ENCODE measurements at places on chromosomes 6 and 20. TPM values are rescaled to one million over a fixed set of nuclear protein-coding genes. Genes with fewer than 3 reads are reported as not detected.

SLC52A3 gene
- 1.4 TPM for total RNA-seq

POU5F1 gene
- total RNA-seq, result 0.76 TPM

BPI gene
- total RNA-seq, result 2.3 TPM

TCP11 gene
- total RNA-seq, result not detected

TREML4 gene
- total RNA-seq, result not detected

RSPO4 gene
- 0.94 TPM for total RNA-seq

PSMB1 gene
- 108 TPM for total RNA-seq

NR2E1 gene
- total RNA-seq, result not detected

TSPYL4 gene
- total RNA-seq, result 26.5 TPM

MCHR2 gene
- not detected for total RNA-seq

OPN5 gene
- total RNA-seq, result not detected

C6orf132 gene
- total RNA-seq, result 2.6 TPM

ZC2HC1B gene
- total RNA-seq, result not detected

TFAP2A gene
- total RNA-seq, result 1.6 TPM

DNA sequence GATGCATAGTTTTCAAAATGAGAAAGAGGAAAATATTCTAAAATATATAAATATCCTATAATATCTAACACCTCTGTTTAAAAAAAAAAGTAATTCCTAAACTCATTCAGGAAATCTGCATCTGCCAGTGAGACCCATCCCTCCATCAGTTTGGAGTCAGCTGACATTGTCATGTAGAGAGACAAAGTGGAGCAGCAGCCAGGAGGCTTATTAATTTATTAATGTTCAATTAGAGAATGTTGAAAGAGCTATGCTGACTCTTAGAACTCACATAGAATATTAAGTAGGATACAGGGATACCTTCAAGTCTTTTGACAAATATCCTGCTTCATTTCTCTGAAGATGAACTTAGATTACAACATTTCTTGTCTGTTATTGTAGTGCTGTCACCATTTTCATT lies 12.8 kb upstream of the PERP start:
- DNase-seq, result no peak

DNA sequence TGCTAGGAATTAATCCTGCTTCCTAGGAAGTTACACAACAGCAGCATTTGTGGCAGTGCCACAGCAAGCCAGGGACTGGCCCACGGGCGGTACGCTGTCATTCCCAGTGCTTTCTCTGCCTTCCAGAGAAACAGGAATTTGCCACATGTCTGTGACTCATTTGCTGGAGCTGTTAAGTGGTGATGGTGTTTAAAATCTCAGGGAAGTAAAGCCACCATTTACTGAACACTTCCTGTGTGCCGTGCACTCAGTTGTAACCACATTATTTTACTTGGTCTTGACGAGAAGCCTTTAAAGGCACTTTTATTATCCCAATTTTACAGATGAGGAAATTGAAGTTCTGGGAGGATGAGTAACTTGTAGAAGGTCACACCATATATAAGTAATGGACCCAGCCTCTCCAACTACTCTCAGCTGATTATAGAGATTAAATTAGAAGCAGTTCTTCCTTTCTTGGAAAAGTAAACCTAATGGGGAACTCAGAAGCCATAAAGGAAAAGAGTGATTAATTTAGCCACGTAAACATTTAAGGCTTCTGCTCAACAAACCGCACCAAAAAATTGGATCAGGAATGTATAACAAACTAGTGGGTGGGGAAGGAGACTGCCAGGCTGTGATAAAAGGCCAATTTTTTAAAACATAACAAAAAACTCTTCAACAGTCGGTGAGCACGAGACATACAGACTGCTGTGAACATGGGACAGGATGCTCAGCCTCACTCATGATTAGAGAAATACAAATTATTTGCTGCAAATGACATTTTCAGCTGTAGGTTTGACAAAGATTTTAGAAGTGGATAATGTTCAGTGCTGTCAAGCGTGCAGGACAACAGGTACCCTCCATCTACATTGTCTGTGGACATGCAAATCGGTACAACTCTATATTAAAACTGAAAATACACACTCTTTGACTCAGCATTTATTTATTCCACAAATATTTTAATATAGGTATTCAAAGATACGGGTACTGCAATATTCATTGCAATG lies 311.2 kb downstream of the NRN1 start:
- no peak for DNase-seq

- no peak for DNase-seq
These were observed 17.4 kb upstream of the PLCB4 start for GRCh38 chr20:9051508-9051907.

- no peak for DNase-seq
These were observed 8.7 kb upstream of the ZSCAN12 start for GRCh38 chr6:28408076-28408802.

- no peak for DNase-seq
These were observed 46.6 kb downstream of the SLC2A12 start for GRCh38 chr6:134005800-134006199.

DNA sequence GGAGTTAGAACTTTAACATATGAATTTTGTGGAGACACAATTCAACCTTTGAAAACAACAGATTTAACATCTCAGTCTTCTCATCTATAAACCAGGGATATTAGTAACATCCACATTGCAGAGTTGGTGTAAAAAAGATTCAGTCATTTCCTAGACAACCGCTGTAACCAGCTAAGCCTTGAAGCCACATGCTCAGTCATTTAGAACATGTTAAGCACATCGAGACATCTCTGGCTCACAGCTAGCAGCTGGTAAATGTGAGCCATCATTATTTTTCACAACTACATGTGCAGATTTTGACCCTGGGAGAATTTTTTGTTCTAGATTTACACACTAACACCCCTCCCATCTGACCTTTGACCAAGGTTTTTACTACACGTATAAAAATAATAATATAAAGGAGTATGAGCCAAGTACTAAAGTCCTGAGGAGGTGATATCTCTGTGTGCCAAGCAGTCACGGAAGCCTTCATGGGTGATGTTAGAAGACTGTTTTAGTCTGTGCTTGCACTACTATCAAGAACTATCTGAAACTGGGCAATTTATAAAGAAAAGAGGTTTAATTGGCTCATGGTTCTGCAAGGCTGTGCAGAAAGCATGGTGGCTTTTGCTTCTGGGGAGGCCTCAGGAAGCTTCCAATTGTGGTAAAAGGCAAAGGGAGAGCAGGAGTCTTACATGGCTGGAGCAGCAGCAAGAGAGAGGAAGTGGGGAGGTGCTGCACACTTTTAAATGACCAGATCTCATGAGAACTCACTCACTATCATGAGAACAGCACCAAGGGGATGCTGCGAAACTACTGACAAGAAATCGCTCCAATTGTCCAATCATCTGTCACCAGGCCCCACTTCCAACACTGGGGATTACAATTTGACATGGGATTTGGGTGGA lies 48.7 kb upstream of the IL20RA start:
- DNase-seq, result no peak

- DNase-seq, result no peak
These were observed 215.5 kb downstream of the GMDS start for GRCh38 chr6:2029952-2030351.

DNA sequence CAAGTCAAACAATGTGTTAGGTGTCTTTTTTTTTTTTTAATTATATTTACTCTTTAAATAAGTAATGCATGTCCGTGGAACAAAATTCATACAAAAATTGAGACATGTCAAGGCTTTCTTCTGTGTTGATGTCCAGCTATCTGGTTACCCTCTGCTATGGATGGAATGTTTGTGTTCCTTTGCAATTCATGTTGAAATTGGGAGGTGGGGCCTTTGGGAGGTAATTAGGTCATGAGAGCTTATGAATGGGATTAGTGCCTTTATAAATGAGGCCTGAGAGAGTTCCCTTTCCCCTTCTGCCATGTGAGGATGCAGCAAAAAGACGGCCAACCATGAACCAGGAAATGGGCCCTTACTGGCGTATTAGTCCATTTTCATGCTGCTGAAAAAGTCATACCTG lies 83.1 kb upstream of the KCNG1 start:
- DNase-seq, result no peak

DNA sequence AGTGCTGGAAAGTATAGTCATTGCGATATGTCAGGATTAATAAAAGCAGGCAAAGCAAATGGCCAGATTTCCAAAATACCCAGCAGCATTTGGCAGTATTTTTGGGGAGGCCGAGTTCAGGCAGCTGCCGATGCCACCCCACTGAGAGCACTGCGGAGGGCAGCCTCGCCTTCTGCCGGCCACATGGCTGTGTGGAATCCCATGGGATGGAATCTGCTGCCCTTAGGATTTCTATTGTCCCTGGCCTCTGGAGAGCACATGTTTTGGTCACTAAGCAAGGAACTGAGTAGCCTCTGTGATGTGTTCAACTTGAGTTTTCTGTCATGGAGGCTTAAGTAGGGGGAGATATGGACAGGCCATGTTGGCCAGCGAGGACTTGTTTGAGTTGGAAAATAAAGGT lies 123.0 kb downstream of the FARS2 start:
- no peak for DNase-seq

DNA sequence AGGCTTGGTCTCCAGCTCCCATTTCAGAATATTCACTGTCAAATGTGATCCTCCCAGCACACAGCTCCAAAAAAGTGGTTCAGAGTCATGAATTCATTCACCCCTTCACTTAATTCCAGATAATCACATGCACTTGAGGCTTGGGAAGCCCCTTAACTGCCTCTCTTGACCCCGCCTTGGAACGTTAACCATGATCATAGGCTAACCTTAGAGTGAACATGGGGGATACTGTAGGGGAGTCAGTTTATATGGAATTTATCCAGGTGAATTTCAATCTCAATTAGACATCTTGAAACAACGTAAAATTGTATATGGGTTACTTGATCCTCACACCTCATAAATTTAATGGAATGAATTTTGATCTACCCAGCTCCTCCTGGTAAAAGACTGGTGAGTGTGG lies 346.8 kb upstream of the ARID1B start:
- DNase-seq, result no peak

- no peak for DNase-seq
These were observed 374.6 kb upstream of the SYNCRIP start for GRCh38 chr6:86017236-86017635.

DNA sequence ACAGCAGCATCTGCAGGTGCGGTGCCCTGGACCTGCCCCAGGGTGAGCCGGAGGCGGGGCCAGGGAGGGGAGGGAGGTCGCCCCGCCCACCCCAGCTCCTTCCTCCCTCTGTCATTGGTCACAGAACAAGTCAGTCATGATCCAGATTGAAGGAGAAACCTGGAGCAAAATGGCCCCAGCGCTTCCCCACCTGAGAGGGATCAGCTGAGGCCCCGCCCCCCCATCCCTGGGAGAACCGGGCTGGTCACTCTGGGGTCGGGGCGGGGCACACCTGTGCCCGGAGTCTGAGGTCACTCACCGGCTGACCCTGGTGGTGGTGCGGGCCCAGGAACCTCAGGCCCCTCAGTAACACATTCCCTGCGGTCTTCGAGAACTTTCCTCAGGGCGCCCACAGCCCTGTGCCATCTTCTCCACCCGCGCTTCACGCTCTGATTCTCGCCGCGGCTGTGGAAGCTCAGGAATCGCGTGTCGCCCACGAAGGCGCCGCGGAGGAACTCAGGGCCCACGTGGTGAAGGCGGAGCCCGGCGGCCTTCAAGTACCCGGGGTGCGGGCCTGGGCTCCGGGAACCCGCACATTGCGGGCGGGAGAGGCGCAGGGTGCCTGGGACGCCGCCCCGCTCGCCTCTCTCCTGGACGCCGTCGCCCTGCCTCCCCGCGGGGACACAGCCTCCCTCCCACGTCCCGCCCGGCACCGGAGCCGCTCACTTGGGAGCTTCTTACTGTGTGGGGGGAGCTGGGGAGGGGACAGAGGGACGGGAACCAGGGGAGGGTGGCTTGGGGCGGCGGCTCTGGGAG lies 36.4 kb upstream of the HLA-C start:
- no peak for DNase-seq

- DNase-seq, result no peak
These were observed 91.2 kb upstream of the SIRPA start for GRCh38 chr20:1803932-1804501.

DNA sequence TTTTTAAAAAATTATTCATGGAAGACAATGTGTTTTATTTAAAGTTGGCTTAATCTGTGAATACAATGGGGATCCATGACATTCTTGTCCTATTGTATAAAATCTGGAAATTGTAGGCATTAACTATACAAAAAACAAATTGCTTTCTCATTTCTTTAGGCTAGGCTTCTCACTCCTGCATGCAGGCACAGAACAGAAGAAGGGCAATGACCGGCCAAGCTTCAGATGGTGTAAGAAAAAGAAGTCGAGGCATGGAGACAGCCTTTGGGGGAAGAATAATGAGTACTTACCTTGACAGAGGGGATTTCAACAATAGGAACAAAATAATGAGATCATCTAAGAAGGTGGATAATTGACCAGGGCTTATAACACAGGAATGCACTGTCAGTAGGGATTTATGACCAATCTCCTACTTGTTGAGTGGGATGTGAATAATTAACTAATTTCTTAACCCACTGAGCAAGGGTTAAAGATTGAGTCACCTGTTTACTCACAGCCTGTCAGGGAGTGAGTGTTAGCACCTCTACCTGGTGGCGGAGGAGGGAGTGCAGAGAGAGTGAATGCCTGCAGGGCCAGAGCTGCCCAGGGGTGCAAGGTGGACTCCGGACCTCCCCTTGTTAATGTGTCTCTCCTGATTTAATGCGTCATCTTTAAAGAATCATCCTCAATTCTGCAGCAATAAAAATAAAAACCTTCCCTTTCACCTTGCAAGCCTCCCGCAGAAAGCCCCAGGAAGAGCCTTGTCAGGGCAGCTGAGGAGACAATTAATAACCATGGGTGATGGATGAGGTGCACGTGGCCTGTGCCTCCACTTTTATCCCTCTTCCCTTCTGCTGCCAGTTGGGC lies 3.9 kb downstream of the SLC22A2 start:
- no peak for DNase-seq

Data from sciatic nerve (tissue), 2 donors.